ENCODE measurements at places on chromosomes 2 and 18. TPM values are rescaled to one million over a fixed set of nuclear protein-coding genes. Genes with fewer than 3 reads are reported as not detected.

DNA sequence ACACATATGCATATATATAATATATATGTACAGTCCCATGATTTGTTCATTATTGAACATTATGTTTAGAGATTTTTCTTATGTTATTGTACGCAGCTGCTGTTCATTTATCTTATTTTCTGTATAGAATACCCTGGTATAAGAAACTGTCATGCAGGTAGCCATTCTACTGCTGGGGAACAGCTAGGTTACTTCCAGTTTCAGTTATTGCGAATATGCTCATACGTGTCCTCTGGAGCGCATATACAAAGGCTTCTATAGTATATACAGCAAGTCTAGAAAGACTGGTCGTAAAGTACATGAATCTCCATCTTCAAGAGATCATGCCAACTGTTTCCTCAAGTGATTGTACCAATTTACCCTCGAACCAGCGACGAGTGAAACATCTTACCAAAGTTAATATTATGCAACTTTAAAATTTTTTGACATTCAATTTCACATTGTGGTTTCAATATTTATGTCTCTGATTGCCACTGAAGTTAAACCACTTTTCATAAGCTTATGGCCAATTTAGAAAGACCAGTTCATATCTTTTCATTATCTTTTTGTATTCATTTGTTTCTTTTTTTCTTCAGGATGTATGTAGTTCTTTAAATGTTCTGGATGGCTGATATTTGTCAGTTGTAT, 53.5 kb downstream of the RDH14 start:
- DNase-seq, result no peak

DNA sequence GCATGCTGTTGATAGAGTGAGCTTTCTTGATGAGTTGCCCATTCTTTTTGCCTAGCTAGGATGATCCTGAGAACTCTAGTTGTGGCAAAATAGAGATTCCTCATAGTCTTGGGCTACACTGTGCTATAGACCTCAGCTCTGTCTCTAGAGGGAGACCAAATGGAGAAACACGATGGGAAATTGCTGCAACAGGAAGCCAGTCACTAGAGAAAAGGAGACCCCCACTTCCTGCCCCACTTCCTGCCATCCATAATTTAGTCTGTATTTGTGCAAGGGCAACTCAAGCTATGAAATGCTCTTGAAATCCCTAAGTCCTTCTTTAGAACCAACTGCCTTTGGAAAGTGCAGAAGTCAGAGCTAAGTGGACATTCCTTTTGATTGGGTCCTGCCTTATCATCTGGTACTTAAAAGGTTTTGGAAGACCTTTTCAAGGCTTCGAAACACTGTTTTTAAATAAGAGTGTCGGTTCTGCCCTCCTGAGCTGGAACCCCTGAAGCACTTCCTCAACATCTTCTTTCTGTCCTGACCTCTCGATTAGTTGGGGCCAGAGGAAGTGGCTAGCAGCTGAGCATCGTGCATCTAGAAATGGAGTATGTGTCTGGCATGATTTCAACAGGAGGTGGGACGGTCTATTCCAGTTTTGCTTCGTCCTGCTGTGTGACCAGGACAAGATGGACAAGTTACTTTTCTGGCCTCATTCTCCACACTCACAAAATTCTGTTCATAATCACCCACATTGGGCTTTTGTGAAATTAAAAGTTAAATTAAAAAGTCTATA, 8.6 kb upstream of the KCNE4 start:
- no peak for DNase-seq

TTN gene
- 7.6 TPM for total RNA-seq

PPM1B gene
- total RNA-seq, result 27.9 TPM

GRCh38 chr2:191565647-191566198, 112.2 kb upstream of the NABP1 start:
- no peak for DNase-seq

- no peak for DNase-seq
Measured at GRCh38 chr2:172582656-172583055, 26.8 kb downstream of the PDK1 start.

GRCh38 chr2:100416397-100416934, 1.0 kb downstream of the CHST10 start:
- DNase-seq, result no peak

GRCh38 chr2:190554357-190555006, 20.0 kb upstream of the NEMP2 start:
- DNase-seq, result no peak

GRCh38 chr2:22999951-23000350, 385.0 kb upstream of the KLHL29 start:
- DNase-seq, result no peak

DNA sequence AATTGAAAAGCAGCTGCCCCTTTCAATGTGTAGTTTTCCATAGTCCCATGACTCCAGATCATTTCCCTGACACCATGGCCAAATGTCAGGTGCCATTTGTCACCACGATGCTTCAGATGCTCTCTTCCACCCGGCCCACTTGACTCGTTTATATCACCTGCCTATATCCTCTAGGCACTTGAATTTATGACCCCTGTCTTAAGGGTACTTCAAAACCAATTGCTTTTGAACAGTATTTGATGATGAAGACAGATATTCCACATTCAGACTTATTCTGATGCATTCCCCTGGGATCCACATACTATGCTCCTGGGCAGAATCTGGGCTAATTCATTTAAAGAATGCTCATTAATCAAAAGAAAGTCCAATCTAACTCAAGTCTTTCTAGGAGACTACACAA, 16.9 kb upstream of the RHBDD1 start:
- no peak for DNase-seq

ANKRD23 gene
- 4.0 TPM for total RNA-seq

GRCh38 chr2:20670315-20671035, 3.5 kb downstream of the GDF7 start:
- DNase-seq, result no peak

DNA sequence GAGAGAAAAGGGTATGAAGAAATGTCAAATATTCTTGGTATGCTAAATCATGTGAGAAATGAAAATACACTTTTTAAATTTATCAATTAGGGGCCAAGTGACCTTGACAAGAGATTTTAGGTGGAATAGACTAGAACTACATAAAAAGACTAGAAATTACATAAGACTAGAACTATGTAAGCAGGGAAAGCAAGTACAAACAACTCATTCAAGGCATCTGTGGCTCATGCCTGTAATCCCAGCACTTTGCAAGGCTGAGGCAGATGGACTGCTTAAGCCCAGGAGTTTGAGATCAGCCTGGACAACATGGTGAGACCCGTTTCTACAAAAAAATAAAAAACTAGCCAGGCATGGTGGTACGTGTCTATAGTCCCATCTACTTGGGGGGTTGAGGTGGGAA, 20.3 kb downstream of the SF3B1 start:
- no peak for DNase-seq

GRCh38 chr2:85589982-85590791, 5.4 kb upstream of the RNF181 start:
- no peak for DNase-seq

DNA sequence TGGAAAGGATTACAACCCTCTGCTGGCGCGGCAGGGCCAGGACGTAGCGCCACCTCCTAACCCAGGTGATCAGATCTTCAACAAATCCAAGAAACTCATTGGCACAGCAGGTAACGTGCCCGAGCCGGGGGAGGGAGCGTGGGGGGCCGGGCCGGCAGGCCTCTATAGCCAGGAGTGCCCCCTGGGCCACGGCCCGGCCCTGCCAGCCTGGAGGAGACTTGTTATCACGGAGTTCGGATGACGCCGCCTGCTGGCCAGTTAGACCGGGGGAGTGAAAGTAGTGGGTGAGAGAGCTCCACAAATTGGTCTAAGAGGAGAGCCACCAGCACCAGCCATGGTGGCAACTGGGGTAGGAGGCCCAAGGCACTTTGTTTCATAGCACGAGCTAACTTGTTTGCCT, 8.6 kb upstream of the TMEM214 start:
- no peak for DNase-seq

GRCh38 chr2:112712903-112713584, 7.8 kb upstream of the NT5DC4 start:
- DNase-seq, result no peak

GRCh38 chr2:124959581-124959980, 934.5 kb downstream of the CNTNAP5 start:
- DNase-seq, result no peak

HIBCH gene
- 3.7 TPM for total RNA-seq

DNA sequence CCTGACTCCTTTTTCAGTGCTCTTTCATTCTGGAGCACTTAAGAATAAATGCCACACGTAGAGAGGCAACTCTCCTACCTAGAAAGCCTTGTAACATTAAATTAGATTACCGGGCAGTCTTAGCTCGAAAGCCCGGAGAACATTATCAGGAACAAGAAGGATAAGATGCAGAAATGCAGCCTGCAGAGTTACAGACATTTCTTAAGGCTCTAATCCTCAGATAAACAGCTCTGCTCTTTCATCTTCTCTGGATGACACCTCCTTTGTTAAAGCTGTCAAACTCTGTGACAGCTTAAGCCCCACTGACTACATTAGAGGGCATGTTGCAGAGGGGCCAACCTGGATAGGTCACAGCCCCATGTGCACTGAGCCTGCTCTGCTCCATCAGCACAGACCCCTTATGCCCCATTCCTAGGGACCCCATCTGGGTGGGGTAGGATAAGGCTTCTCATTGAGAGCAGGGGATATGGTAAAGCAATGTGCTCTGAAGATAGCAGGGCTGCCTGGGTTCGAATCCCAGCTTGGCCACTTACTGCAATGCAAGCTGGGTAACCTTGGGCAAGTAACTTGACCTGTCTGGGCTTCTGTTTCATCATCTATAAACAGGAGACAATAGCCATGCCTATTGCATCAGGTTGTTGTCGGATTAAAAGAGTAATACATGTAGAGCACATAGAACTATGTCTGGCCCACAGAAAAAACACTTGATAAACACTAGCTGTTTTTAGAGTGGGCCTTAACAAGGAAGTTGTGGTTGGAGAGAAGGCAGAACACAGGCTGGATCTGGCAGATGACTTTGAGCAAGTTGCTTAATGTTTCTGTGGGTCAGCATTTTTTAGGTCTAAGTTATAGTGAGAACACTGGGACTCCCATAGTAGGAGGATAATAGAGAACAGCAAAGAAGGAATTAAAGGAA, 111.4 kb downstream of the THNSL2 start:
- DNase-seq, result no peak

All from ascending aorta (tissue), 2 donors.